Caco-2 (cell line): ENCODE measurements at places on chromosomes 12 and 14.

GRCh38 chr14:57486767-57487379 lies 6.8 kb downstream of the CCDC198 start:
- peak; percentile 34 for DNase-seq

- no peak for DNase-seq
These were observed 118.0 kb downstream of the TBX5 start for GRCh38 chr12:114287821-114288525.

GRCh38 chr14:85308531-85309300 lies 221.2 kb upstream of the FLRT2 start:
- no peak for DNase-seq

- DNase-seq, result no peak
These were observed 55.6 kb downstream of the SYNE3 start for GRCh38 chr14:95460647-95461478.

GRCh38 chr12:19451196-19451595 lies 11.9 kb downstream of the AEBP2 start:
- DNase-seq, result no peak

DNA sequence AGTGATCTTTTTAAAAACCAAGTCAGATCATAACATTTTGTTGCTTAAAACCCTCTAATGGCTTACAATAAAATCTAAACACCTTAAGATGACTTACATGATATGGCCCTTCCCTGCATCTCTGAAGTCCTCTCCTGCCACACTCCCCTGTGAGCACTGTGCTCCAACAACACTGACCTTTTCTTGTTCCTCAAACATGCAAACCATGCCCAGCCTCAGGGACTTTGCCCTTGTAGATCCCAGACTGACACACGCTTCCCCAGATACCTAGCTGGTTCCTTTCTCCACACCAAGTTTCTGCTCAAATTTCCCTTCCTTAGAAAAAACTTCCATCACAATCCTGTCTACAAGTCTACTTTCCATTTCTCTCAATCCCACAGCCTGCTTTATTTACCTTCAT lies 128.6 kb downstream of the IPO8 start:
- DNase-seq, result no peak

- DNase-seq, result no peak
These were observed 241.2 kb downstream of the RBM19 start for GRCh38 chr12:113724794-113725556.

DNA sequence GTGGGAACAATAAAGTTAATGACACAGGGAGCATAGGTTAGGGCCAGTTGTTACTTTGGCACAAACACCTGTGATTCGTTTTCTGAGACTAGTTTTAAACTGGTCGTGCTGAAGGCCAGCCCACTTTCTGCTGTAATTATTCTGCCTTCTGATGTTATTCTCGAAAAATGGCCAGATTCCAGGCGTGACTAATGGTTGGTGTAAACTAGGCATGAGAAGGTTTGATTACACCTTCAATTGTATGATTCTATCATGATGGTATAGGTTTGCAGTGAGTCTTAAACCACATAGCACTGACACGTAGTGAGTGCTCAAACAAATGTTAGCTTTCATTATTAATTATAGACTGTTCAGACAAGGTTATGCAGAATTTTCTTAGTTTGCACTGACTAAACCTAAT lies 39.0 kb downstream of the CKB start:
- DNase-seq, result no peak

DNA sequence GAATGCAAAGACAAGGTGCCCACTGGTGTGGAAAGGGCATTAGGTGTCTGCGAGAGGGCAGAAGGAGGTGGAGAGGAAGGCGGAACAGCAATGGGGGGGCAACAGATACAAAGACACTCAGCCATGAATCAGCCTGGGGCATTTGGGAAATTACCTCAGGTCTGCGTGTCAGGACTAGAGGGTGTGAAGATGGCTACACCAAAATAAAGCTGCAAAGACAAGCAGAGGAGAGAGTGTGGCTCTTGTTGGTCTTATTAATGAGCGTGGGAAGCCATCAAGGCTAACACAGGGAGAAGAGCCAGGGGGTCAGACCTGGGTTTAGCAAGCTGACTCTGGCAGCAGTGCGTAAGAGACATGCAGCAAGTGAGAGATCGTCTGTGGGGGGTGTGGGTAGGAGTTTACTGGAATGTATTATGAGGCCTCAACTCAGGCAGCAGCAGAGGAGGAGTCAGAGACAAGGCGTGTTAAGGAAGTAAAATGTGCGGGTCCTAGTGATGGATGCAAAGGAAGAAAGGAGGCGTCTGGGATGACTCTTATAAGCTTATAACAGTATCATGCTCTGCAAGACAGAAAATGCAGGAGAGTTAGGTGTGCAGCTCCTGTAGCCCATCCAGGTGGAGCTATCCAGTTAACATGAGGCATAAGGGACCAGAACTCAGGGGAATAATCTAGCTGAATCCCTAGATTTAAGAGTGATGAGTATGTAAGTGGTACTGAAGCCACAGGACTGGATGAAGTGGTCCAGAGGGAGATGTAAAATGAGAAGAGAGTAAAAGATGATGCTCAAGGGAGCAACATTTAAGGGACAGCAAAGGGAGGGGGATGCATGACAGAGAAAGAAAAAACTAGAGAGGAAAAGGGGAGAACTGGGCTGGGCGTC lies 50.4 kb downstream of the KCNK10 start:
- no peak for DNase-seq
